Stimulated activated effector memory CD8-positive, alpha-beta T cell treated with anti-CD3 and anti-CD28 coated beads, Interleukin-12 subunit alpha, Interleukin-12 subunit beta, amount 100 ng/mL, for 72 hours (primary cell): ENCODE measurements at places on chromosomes 3 and 15.

- DNase-seq: no peak
These were observed 97.8 kb downstream of the SHQ1 start for GRCh38 chr3:72750405-72750965.

DNA sequence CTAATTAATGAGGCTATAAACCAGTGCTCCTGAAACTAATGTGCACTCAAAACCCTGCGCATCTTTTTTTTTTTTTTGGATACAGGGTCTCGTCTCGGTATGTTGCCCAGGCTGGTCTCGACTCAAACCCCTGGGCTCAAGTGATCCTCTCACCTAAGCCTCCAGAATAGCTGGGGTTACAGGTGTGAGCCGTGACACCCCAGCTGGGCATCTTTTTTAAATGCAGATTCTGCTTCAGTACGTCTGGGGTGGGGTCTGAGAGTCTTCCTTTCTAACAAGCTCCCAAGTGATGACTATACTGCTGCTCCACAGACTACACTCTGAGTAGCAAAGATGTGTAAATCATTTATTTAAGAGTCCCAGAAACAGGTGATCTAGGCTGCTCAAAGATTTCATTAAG lies 73.0 kb downstream of the BFSP2 start:
- no peak for DNase-seq

GRCh38 chr15:66477011-66477410 lies 20.6 kb downstream of the SNAPC5 start:
- no peak for DNase-seq

DNA sequence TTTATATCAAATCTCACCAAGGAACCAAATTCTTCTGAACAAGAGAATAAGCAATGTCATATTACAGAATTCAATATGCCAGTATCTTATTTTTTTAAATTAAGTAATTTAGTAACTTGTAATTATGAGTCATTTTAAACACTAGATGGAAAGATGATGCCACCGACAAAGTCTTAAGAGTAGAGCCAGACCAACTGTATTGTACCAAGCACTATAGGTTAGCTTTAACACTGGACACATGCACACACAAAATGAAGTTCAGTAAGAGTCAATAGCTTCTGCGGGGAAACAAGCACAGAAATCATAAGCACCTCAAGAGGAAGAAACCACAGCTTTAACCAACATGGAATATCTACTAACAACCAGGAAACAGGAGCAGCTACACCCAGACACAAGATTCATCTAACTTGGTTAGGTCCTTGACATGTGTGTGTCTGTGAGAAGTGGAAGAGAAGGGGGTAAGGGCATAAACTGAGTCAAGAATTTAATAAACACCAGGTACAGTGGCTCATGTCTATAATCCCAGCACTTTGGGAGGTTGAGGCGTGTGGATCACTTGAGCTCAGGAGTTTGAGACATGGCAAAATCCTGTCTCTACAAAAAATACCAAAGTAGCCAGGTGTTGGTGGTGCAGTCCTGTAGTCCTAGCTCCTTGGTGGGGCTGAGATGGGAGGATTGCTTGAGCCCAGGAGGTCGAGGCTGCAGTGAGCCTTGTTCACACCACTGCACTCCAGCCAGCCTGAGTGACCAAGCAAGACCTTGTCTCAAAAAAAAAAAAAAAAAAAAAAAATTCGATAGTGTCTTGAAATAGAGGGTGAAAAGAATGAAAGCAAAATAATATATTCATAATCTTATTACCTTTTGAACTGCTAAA lies 28.9 kb downstream of the DENND4A start:
- no peak for DNase-seq

DNA sequence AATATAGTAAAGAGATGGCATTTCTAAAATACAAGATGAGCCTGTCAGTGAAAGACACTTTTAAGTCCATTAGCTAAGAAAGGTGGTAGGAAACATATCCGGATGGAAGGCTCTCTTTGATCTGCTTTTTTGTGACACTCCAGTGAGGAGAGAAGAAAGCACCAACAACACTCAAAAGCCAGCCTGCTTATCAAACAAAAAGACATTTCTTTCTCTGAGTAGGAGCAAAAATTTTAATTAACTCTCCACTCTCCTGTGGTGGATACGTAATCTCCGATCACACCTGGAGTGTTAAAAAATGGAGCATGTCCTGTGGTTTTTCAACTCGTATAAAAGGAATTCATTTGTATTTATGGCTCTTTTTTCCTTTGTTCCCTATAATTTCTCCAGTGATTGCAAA lies 65.3 kb downstream of the OXNAD1 start:
- DNase-seq: no peak

DNA sequence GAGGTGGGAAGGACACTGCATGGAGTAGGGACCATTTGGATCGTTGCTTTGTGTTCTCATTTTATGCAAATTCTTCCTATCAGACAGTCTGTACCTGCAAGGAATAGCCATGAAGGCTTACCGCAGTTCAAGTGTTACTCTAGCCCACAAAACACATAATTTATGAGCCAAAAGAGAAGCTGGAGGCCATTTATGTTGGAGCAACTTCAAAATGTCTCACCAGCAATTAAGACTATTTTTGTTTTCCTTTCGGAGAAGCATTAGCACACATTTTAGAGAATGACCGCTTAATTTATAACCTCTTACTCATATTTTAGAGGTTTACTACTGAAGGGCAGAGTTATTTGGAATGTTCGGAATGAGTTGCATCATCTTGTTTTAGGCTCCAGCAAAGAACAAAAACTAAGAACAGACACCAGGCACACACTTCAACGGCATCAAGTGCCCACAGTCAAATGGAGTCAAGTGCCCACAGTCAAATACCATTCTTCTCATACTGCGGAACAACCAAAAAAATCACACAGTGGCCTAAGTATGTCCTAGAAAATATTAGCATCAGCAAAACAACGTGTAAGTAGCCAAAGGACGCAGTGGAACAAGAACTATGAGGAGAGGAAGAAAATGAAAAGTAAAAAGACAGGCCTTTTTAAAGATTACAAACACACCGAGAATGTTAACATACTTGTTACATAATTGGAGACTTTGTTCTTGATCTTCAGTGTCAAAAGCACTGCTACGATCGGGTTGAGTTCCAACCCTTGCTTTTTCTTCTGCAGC lies 17.5 kb upstream of the GOLGA8J start:
- DNase-seq: no peak

DNA sequence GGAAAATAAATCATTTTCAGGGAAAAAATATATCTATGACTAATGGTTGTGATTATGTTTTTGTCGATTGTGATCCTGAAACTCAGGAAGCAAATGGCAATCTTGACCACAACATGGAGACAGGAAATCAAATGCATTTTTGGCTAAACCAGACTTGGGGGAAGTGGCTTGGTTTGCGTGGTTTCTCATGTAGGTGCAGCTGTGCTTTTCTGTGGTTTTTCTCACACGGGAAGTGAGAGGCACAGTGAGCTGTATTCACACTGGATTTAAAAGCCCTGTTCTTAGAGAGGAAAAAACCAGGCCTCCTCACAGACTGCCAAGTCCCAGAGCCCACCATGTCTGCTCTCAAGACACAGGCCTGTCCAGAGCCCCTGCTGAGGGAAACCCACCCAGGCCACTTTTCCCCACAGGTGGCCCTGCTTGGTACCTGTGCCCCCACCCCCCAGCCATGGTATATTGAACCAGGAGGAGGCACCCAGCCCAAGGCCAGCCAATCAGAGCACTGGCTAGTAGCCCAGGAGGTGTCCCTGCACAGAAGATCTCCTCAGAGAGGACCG lies 46.1 kb downstream of the BTD start:
- no peak for DNase-seq

- no peak for DNase-seq
These were observed 22.7 kb downstream of the ABHD6 start for GRCh38 chr3:58260261-58260731.

GRCh38 chr3:117898722-117899522 lies 1135.7 kb downstream of the IGSF11 start:
- no peak for DNase-seq

DNA sequence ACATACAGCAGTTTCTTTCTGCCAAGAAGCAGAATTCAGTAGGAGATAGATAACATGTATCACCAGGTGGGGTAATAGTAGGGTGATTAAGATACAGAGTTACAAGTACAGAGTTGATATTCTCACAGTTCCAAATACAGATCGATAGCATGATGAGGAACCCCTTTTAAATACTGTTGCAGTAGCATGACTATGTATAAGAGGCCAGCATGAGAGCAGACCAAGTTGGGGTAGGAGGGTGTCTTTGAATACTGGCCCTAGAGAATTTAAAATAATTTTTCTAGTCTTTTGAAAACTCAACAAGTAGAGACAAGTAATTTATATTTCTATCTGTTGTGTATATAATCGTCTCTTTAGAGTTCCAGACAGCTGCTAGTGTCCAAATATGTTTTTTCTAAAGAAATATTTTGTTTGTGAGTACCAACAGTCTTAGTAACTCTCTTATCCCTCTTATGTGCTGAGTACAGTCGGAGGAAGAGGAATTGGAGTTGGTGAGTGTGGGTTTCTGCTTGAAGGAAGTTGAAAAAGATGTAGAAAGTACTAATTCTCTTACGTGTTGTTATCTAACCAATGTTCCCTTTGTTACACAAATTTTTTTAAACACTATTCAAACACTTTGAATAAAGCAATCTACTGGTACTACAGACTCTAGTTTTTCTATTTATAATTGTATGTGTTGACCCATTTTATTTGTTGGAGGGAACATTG lies 30.2 kb downstream of the LYSMD4 start:
- no peak for DNase-seq

DNA sequence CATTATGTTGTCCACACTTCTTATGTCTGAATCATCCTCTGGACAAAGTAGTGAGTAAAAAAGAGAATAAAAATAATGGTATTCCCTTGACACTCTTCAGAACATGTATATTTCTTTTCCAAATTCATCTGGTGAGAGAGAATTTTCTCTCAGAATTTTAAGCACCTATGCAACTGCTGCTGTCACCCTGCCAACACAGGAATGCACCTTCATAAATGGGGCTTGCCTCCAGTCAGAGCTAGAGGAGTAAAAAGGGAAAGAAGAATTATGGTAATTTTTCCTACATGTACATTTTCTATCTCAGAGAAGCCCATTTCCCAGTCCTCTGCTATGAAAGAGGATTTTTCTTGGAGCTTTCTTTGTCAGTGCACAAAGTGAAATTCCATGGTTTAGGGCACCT lies 92.2 kb upstream of the ALCAM start:
- DNase-seq: no peak
